ENCODE measurements at places on chromosomes 16 and 17.

DNA sequence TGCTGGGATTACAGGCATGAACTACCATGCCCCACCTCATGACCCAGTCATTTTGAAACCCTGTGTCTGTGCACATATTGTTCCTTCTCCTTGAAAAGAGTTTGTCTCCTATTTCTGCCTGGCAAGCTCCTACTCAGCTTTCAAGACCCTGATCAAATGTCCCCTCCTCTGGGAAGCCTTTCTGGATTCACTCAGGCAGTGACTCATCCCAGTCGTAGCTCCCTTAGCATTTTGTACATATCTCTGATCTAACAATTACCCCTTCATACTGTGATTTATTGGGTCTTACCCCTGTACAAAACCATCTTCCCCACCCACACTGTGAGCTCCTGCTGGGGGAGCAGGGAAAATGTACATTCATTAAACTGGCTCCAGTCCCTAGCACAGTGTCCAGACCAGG lies 18.1 kb upstream of the ABCC12 start:
- no peaks in the 10 kb centered on the region for H3K36me3 ChIP-seq
- no peak for DNase-seq
- no peak overlapping the region for H3K4me3 ChIP-seq
- H3K27me3 ChIP-seq, result no peaks in the 10 kb centered on the region

GRCh38 chr17:75515496-75516254 lies at the start of gene CASKIN2:
TSS of gene CASKIN2 (minus strand) at chr17:75515537. CDS start at chr17:75513804, 1,733 bp downstream.
- no peaks in the 10 kb centered on the region for H3K27me3 ChIP-seq
- DNase-seq, result peak; percentile 97
- peak within 1 kb of the TSS; percentile 64 for H3K4me3 ChIP-seq
- peaks cover 2% of the 10 kb centered on the region for H3K4me1 ChIP-seq

DNA sequence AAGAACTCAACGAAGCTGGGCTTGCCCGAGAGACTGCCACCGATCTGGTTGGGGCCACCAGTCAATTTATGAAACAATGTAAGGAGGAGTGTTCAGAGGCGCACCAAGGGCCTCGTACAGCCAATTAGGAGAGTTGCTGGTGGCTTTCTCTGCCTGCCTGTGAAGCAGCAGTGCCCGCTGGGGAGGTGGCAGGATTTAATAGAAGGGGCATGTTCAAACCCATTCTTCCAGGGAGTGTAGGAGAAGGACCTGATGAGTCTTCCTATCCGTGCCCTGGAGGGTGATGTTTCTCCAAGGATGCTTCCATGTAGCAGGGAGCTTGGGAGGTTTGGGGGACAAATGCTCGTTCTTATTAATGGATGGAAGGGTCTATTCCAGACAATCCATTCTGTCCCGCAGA lies 178.4 kb downstream of the CCDC182 start:
- no peaks in the 10 kb centered on the region for H3K27me3 ChIP-seq
- no peak for DNase-seq

- DNase-seq, result no peak
- no peak overlapping the region for H3K4me3 ChIP-seq
- H3K36me3 ChIP-seq, result no peaks in the 10 kb centered on the region
- H3K27me3 ChIP-seq, result no peaks in the 10 kb centered on the region
These were observed 154.4 kb downstream of the ABCC12 start for GRCh38 chr16:48001324-48001895.

- H3K27ac ChIP-seq, result no peak overlapping the region
- H3K27me3 ChIP-seq, result no peaks in the 10 kb centered on the region
- H3K36me3 ChIP-seq, result no peaks in the 10 kb centered on the region
- DNase-seq, result no peak
- H3K4me1 ChIP-seq, result no peaks in the 10 kb centered on the region
These were observed 77.7 kb downstream of the AMFR start for GRCh38 chr16:56347670-56348069.

- H3K4me3 ChIP-seq, result peak overlapping the region; percentile 2
These were observed 11.5 kb downstream of the NHERF1 start for GRCh38 chr17:74759941-74760340.

GRCh38 chr17:83145358-83145738 lies 65.9 kb downstream of the METRNL start:
- no peak overlapping the region for H3K27ac ChIP-seq
- no peak overlapping the region for H3K4me3 ChIP-seq
- no peaks in the 10 kb centered on the region for H3K4me1 ChIP-seq
- H3K36me3 ChIP-seq, result no peaks in the 10 kb centered on the region
- DNase-seq, result no peak

DNA sequence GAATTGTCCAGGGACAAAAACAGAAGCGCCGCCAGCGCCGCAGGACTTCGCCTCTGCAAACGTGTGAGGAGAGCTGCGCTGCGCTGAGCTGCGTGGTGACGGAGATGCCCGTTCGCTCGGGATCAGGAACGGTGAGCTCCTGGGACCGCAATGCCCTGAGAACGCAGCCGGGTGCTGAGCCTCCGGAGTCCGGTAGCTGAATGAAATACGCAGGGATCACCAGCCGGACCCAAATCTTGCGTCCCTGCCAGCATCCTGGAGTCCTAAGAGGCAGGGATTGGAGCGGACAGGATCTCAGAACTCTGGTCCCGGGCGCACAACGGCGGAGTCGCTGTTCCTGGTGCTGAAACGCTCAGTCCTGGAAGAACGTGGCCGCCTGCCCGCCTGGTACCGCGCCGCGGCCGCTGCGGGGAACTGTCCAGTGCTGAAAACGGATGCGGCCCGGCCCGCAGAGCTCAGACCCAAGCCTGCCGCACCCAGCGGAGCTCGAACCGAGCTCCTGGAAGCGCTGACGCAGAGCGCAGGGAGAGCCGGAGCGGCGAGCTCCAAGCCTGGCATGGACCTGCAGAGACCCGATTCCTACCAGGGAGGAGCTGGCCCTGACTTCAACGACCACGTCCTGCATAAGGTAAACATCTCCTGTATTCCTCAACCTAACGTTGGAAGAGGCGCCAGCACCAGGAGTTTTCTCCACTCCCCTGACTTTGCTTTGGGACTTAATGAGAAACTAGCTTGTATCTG lies 41.5 kb downstream of the CD300LF start:
- H3K27ac ChIP-seq, result no peak overlapping the region
- peak; percentile 53 for DNase-seq
- H3K36me3 ChIP-seq, result no peaks in the 10 kb centered on the region
- H3K27me3 ChIP-seq, result peaks cover 2% of the 10 kb centered on the region
- H3K4me3 ChIP-seq, result no peak overlapping the region
- H3K4me1 ChIP-seq, result no peaks in the 10 kb centered on the region

GRCh38 chr17:7552621-7553051 lies 3.8 kb downstream of the TNFSF12 start:
- H3K4me1 ChIP-seq, result peaks cover 6% of the 10 kb centered on the region
- H3K27me3 ChIP-seq, result no peaks in the 10 kb centered on the region
- peak; percentile 31 for DNase-seq
- no peak overlapping the region for H3K4me3 ChIP-seq

DNA sequence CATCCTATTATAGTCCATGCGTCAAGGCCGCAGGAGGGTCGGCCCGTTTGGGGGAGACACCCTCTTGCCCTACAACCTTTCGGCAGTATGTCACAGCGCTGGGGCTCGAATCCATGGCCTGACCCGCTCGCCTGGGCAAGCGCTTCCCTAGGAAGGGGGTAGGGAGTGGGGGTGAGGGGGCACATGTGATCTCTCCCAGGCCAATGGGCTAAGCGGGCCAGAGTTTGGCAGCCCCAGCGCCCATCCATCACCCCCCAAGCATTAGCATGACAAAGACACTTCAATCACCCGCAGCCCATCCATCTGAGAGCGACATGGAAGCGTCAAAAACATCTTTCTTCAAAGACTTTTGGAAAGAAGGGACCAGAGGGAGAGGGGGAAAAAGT lies at the start of gene HOXB1:
HOXB1 (minus strand) TSS at position 125 of the 386 bp plus-strand sequence; CDS start at position 18, 107 bp downstream.
- peaks cover 10% of the 10 kb centered on the region for H3K4me1 ChIP-seq
- peaks cover 62% of the 10 kb centered on the region for H3K27me3 ChIP-seq
- H3K36me3 ChIP-seq, result no peaks in the 10 kb centered on the region
- no peak for DNase-seq

DNA sequence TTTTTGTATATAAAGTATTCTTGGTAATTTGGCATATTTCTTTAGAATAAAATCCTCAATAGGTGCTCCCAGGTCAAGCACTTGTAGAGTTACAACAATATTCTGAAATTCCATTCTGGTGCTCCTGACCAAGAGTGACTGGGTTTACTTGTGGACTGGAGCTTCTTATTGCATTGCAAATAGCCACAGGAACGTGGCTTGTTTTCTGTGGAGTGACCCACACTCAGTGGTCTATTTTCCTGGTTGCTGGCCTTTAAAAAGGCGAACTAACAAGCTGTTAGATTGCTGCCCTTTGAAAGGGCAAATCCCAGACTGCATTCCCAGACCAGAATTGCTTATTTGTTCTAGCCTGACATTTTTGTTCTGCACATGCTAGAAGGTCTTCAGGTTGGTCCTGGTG lies 658.8 kb upstream of the GOT2 start:
- H3K27me3 ChIP-seq, result no peaks in the 10 kb centered on the region
- H3K4me1 ChIP-seq, result no peaks in the 10 kb centered on the region
- no peaks in the 10 kb centered on the region for H3K36me3 ChIP-seq
- H3K27ac ChIP-seq, result no peak overlapping the region

- peaks cover 25% of the 10 kb centered on the region for H3K36me3 ChIP-seq
- no peak overlapping the region for H3K27ac ChIP-seq
- no peak overlapping the region for H3K4me3 ChIP-seq
- H3K4me1 ChIP-seq, result peaks cover 3% of the 10 kb centered on the region
These were observed 39.0 kb downstream of the CA4 start for GRCh38 chr17:60188759-60189158.

DNA sequence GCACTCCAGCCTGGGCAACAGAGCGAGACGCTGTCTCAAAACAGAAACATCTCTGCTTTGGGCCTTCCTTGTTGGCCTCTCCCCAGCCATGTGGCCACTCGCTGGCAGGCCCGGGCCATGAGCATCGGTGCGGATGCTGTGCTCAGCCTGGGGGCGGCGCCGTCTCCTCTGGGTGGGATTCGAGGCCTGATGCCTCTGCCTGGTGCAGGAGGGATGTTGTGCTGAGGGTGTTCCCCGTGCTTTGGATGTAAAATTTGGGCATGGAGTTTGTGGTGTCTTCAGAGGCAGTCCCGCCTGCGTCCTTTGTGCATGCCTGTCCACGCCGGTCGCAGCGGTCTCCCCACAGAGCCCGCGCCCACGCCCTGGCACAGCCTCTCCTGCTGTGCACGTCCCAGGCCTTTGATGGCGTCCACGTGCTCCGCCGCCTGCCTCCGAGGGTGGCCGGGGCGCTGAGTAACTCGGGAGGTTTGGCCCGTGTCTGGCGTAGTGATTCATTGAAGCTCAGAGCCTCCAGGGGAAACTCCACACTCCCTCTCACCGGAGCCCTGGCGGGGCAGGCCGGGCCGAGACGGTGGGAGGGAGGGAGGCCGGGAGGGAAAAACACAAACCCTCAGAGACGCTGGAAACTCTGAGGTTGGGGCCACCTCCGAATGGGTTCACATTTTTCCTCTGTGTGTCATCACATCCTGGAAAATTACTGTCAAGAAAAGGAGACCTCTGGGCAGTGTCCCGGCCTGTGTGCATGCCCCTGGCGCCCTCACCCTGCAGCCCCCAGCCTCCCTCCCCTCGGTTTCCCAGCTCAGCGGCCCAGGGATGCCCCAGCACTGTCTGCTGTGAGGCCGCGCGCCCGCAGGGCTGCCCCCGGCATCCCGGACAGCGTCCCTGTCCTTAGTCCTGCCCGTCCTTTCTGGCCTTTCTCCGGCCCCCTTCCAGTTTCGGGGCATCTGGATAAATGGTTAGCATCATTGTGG lies 19.0 kb downstream of the CENPX start:
- H3K36me3 ChIP-seq, result no peaks in the 10 kb centered on the region
- no peak for DNase-seq
- H3K4me1 ChIP-seq, result no peaks in the 10 kb centered on the region
- no peak overlapping the region for H3K4me3 ChIP-seq
- H3K27me3 ChIP-seq, result no peaks in the 10 kb centered on the region
- no peak overlapping the region for H3K27ac ChIP-seq

DNA sequence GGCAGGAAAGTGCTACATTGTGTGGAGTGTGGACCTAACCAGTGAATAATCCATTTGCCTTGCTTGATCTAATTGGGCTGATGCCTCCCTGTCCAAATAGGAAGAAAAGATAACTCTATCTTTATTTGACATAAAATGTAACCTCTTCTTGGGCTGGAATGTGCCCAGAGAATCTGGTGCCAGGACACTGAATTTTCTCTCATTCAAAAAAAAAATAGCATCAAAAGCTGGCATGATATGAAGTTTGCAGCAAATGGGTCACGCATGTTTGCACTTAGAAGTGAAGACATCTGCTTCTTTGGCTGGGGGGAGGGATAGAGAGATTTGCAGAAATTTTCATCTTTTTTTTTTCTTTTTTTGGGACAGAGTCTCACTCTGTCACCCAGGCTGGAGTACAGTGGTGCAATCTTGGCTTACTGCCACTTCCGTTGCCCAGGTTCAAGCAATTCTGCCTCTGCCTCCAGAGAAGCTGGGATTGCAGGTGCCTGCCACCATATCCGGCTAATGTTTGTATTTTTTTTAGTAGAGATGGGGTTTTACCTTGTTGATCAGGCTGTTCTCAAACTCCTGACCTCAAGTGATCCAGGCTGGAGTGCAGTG lies 478.2 kb upstream of the EEF2KMT start:
- no peak overlapping the region for H3K4me3 ChIP-seq
- no peak for DNase-seq
- H3K4me1 ChIP-seq, result no peaks in the 10 kb centered on the region
- no peak overlapping the region for H3K27ac ChIP-seq

- no peaks in the 10 kb centered on the region for H3K36me3 ChIP-seq
- no peak for DNase-seq
- no peaks in the 10 kb centered on the region for H3K27me3 ChIP-seq
- H3K27ac ChIP-seq, result no peak overlapping the region
- peaks cover 9% of the 10 kb centered on the region for H3K4me1 ChIP-seq
These were observed 10.3 kb downstream of the UBE2O start for GRCh38 chr17:76442341-76443338.

GRCh38 chr16:57531253-57531575 lies 5.2 kb downstream of the CCDC102A start:
- H3K4me1 ChIP-seq, result peaks cover 2% of the 10 kb centered on the region
- no peaks in the 10 kb centered on the region for H3K27me3 ChIP-seq
- no peak overlapping the region for H3K4me3 ChIP-seq
- no peak overlapping the region for H3K27ac ChIP-seq
- no peak for DNase-seq

DNA sequence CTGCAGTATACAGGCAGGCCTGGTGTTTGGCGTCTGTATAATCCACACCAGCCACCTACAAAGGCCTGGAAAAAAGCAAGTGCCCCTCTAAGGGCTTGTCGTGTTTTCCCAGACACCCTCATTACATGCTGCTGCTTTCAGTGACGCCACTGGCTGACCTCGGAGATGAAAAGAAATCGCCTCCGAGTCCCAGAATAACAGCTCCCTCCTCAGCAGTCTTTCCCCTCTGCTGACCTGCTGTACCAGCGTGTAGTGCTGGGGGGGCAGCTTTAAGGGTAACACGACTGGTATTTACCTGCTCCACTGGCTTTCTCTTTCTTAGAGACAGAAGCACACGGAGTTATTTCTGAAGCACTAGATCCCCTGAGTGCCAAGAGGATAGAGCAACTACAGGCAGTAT lies 296.8 kb downstream of the GRIN2A start:
- DNase-seq, result no peak
- no peaks in the 10 kb centered on the region for H3K36me3 ChIP-seq
- no peak overlapping the region for H3K4me3 ChIP-seq
- no peaks in the 10 kb centered on the region for H3K27me3 ChIP-seq
- no peak overlapping the region for H3K27ac ChIP-seq
- H3K4me1 ChIP-seq, result no peaks in the 10 kb centered on the region
